ENCODE measurements at places on chromosomes 11 and 22.

GRCh38 chr11:77813256-77813655 is 7.3 kb downstream of the RSF1 start:
- DNase-seq = no peak

GRCh38 chr11:126969865-126970479 is 30.6 kb downstream of the KIRREL3 start:
- no peak for DNase-seq

GRCh38 chr11:71086687-71087258 is 165.6 kb downstream of the SHANK2 start:
- DNase-seq = no peak

DNA sequence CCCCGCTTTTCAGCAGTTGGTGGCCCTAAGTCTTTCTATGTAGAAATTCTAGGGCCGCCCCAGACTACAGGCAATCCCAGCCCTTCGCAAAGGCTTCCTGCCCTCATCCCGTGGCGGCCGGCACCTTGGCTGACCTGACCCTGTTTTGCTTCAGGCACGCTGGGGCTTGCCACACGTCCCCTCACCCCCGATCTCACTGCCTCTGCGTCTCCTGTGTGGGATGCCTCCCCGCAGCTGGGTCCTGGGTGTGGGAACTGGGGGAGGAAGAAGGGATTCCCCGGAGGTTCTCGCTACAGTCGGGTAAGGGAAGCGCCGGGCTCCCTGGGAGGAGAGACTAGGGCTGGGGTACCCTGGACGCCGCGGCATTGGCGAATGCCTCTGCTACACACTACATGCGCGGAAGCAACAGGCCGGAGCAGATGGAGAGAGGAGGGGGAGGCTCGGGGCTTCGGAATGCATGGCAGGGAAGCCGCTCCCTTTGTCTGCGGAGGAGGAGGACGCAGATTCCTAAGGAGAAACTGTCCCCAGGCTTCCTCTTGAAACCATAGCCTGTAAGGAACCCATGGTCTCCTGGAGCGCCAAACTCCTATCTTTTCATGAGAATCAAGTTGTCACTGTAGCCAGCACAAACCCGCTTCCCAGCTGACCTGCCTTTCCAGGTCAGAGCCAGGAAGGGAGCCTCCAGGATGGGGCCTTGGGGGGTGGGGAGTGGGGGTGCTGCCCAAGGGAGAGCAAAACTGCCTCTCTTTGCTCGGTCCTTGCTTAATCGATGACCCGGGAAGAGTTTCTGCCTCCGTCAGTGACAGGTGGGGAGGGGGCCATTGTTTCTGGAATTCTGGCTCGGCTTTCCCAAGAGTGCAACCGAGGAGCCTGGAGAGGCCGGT is 1.4 kb downstream of the DTX4 start:
- DNase-seq = no peak

- DNase-seq = no peak
These were observed 101.1 kb downstream of the MICAL3 start for GRCh38 chr22:17922925-17923903.

DNA sequence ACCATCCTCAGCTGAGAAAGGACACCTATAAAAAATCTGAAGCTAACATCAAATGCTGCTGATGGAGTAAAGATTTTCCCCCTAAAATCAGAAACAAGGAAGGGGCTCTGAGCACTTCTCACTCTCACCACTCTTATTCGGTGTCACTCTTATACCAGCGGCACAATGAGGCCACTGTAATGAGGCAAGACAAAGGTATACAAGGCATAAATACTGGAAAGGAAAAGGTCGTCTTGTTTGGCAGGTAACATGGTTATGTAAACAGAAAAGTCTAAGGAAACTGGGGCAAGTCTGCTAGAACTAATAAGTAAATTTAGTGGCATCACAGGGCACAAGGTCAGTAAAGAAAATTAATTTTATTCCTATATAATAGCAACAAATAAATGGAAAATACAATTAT is 8.1 kb upstream of the MOB2 start:
- no peak for DNase-seq

DNA sequence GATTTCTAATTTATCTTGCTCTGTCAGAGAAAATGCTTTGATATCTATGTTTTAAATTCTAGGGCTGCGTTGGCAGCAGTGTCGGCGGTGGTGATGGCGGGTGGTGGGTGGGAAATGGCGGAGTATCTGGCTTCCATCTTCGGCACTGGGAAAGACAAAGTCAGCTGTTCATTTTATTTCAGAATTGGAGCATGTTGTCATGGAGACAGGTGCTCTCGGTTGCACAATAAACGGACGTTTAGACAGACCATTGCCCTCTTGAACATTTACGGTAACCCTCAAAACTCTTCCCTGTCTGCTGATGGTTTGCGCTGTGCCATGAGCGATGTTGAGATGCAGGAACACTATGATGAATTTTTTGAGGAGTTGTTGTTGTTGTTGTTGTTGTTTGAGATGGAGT is 36.1 kb upstream of the PHOX2A start:
- no peak for DNase-seq

- DNase-seq = no peak
These were observed 4.0 kb downstream of the ALG12 start for GRCh38 chr22:49914256-49914655.

GRCh38 chr11:79541466-79541865 is 100.6 kb upstream of the TENM4 start:
- no peak for DNase-seq

DNA sequence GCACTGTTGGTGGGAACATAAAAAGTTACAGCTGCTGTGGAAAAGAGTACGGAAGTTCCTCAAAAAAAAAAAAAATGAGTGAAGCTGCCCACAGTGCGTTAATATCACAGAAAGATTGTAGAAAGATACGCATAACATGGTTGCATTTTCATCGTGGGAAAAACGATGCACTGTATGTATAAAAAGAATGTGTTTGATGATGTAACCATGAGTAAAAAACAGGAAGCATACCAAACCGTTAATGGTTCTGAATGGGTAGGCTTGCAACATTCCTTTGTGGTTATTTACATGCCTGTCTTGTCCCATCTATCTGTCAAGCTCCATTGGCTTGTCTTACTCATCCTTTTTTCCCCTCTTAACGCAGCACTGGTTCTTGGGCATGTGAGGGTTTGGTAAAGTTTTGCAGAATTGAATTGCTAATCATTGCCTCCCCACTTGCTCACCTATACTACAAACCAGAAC is 33.8 kb upstream of the DKK3 start:
- DNase-seq = no peak

GRCh38 chr22:49760280-49760629 is 67.4 kb downstream of the BRD1 start:
- no peak for DNase-seq

DNA sequence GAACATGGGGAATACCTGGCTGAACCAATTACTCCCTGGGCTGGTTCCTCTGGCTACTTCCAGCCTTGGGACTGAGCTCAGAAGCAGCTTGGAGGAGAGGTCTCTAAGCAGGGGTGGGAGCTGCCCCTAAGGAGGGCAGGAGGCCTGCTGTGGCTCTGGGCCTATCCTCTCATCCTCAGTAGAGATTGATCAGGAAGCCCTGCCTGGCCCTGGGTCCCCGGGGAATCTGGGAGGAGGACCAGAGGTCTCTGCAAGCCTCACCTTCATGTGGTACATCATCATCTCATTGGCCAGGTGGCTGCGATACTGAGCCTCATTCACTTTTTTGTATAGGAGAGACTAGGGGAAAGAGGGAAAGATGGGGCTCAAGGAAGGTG is 91.1 kb downstream of the PDE2A start:
- no peak for DNase-seq

DNA sequence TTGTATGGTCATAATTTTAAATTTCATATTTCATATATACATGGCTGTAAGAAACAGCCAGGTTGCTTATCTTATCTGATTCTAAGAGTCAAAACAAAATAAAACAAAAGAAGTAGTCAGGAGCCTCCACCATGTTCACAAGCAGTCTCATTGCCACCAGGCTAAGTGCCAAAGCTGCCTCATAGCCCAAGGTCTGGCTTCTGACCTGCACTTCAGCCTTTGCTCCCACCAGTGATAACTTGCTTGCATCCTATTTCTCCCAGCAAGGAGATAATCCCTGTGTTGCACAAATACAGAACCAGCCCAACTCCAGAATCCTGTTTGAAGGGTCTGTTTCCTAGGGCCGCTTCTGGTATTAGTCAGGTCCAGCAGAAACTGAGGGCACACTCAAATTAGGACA is 53.9 kb upstream of the TSKU start:
- DNase-seq = no peak

DNA sequence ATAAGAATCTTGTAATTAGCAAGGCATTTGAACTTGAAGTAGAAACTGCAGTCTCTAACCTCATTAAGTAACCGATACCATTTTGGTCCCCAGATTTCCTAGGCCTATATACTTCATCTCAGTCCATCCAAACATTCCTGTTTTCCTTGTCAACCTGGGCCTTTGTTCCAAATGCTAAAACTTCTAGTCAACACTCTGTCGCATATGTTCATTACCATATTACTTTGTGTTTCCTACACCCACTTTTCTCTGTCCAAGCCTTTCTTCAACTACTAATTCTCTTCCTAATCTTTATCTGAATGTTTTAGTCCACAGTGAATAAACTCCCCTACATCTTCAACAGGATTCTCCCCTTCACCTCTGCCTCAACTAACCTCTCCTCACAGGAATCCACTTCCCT is 31.4 kb downstream of the MTMR2 start:
- DNase-seq = no peak

DNA sequence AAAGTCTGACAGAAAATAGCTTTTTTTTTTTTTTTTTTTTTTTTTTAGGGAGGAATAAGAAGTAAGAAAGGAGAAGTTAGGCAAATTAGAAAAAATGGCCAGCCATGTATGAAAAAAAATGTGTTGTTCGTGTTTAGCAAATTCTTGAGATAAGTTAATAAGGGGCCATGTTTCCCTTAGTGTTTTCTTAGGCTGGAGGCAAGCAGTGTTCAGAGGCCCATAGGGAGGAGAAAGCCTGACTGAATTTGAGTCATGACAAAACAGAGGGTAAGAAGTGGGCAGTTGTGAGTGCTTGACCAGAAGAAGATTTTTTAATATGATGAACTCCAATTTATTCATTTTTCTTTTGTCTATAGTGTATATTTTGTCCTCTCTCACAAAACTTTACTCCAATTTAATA is 766.4 kb downstream of the FAM181B start:
- DNase-seq = no peak

GRCh38 chr11:18657673-18658072 is 23.5 kb upstream of the SPTY2D1 start:
- no peak for DNase-seq

DNA sequence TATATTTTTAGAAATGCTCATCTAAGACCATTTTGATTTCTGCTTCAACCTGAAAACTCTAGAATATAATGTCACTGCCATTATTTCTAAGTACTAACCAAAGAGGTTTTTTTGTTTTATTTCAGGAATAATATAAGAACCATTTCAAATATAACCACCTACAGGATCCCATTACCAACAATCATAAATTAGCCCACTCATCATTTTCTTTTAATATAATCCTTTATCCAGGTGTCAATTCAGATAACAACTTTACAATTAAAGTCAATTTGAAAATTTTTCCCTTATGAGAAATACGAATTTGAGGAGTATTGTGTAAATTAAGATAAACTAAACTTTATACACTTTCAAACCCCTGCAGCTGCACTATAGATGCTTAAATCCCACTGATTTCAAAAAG is 1043.0 kb upstream of the CNTN5 start:
- no peak for DNase-seq

GRCh38 chr11:65802841-65803240 is 16.0 kb downstream of the OVOL1 start:
- DNase-seq = no peak

GRCh38 chr11:76719686-76720085 is 49.1 kb upstream of the LRRC32 start:
- no peak for DNase-seq

DNA sequence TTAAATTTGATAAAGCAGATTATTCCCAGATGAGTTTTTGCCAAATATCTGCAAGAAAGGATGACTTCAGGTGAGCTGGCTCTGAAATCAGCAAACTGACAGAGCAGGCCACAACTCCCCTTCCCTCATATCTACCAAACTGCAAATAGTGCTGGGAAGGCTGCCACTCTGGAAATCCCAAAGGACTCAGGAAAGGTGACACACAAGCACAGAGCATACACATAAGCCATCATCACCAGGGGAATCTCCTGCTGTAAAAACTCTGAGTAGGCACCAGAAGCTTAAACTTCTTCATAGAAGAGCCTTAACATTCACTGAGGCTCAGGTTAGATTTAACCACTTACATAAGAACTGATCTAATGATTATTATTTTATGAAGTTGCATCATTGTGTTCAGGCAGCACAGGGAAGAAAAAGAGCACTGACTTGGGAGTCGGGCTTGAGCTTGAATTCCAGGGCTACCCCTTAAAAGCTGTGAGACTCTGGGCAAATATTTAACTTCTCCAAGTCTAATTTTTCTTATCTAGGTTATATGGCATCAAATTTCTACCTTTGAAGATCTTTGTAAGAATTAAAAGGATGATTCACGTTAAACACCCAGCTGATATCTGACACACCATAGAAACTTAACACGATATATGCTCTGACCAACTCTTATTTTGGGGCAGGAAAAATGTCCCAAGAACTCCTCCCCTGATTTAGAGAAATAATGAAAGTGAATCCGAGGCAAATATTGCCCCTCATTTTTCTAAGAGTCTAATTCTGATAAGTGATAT is 15.0 kb downstream of the SYTL2 start:
- no peak for DNase-seq

GRCh38 chr22:23089633-23090456 is 19.5 kb downstream of the GNAZ start:
- no peak for DNase-seq

GRCh38 chr11:102546427-102546826 is 15.9 kb upstream of the MMP7 start:
- no peak for DNase-seq

DNA sequence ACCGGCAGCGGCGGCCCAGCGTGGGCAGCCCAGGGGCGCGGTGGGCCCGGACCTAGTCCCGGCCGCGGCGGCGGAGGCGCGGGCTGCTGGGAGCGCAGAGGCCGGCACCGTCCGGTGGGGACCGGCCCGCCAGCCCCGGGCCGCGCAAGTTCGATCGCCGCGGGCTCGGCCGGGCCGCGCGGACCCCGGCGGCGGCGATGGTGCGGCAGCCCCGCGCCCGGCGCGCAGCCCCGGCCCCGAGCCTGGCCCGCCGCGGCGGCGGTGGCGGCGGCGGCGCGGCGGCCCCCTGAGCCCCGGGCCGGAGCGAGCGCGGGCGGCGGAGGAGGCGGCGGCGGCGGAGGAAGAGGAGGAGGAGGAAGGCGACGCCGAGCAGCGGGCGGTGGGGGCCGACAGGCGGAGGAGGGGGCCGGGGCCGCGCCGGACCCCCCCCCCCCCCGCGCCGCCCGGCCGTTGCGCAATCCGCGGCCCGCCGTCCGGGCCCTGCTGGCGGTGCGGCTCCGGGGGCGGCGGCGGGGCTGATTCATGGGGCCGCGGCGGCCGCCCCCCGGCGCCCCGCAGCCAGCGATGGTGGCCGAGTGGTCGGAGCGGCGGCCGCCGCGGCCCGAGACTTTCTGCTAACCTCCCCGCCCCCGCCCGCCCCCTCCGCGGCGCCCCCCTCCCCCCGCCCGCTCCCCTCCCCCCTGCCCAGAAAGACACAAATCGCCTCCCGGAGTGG is 1251.9 kb downstream of the BRD1 start:
- DNase-seq = no peak

DNA sequence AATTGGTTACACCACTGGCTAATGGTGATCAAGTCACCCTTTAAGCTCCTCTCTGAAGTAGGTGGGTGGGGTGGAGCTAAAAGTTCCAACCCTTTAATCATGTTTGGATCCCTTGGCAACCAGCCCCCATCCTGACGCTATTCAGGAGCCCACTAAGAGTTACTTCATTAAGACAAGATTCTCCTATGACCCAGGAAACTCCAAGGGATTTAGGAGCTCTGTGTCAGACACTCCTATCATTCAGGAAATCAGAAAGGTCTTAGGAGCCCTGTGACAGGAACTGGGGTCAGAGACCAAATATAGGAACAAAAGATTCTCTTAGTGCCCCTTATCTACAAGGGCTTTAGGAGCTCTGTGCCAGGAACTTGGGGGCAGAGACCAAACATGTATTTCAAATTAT is 141.3 kb downstream of the ATG16L2 start:
- no peak for DNase-seq

All from activated T-helper 9 cell treated with anti-CD3 and anti-CD28 coated beads, Interleukin-2, amount 50 U/mL, for 16 hours (primary cell).